ENCODE measurements at places on chromosomes 6 and 20.
A peak's percentile ranks its signal among the peaks of the same experiment; 100 is the strongest.

- DNase-seq = no peak
Measured at GRCh38 chr6:35038076-35038475, 103.1 kb downstream of the TCP11 start.

DNA sequence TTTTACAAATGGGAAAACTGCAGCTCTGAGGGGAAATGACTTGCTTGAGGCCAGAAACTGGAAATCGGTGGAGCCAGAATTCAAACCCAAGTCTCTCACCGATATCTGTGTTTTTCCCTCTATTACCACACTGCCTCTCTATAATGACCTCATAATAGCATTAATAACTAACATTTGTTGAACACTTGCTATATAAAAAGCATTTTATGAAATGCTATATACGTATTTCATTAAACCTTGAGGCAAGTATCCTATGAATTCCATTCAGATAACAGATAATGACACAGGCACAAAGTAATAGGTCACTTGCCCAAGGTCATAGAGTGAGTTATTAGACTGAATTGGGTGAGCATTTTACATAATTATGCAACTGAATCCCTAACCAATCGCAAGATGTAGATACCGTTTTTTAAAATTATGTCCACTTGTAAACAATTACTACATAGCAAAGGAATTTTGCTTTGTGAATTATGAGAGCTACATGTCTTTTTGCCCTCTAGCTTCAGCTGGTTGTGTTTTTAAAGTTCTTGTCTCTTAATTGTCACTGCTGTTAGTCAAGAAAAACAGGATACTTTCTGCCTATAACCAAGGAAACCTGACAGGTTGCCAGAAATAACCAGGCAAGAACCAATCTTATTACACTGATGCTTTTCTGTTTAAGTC, 4.7 kb downstream of the DSN1 start:
- no peak for DNase-seq

GRCh38 chr6:125759184-125759902, 9.9 kb downstream of the HEY2 start:
- peak; percentile 78 for DNase-seq

- no peak for DNase-seq
Measured at GRCh38 chr6:153056308-153056707, 53.8 kb upstream of the MTRF1L start.

GRCh38 chr6:971981-972640, 279.2 kb upstream of the EXOC2 start:
- DNase-seq = no peak

GRCh38 chr6:156980515-156980914, 203.3 kb downstream of the ARID1B start:
- no peak for DNase-seq

DNA sequence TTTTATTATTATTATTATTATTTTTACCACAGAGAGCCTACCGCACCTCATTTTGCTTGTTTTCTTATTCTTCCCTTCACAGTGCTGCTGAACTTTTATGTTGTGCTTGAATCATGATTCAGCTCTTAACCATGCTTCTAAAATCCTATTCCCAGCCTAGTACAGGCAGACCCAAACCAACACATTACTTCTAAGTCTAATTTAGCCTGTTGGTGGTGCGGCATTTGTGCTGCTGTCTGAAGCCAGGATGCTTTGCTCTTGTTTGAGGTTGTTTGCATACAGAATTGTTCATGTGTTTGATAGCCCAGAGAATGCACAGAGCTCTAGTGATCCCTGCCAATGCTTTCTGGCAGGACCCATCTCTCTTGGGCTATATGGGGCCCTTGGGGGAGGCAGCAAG, 213.5 kb upstream of the KCNG1 start:
- no peak for DNase-seq

DNA sequence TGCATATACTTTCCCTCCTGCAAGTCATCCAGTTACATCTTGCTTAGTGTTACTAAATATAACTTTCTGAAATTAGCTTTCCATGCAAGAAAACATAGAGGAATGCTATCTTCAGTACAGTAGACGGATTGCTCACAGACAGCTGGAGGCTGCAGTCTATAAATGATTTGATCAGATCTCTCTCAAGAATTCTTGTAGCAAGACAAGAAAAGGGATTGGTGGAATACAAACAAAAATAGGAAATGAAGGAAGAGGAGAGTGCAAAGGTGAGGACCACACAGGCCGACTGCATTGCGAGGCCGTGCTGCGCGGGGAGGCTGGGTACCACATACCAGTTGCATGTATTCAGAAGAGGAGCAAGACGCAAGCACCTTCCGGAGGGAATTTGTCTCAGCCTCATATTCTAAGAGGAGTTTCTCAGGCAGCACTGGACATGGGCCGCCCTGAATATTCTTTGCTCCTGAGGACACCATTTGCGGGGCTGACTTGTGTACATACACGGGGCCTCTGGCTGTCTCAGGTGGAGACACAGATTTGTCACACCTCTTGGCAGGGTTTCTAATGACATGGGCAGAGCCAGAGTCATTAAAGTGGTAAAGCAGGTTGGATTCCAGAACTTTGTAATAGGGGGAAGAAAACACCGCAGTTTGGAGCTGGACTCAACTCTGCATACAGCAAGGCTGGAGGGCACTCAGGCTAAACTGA, 22.7 kb upstream of the KIF25 start:
- DNase-seq = no peak

DNA sequence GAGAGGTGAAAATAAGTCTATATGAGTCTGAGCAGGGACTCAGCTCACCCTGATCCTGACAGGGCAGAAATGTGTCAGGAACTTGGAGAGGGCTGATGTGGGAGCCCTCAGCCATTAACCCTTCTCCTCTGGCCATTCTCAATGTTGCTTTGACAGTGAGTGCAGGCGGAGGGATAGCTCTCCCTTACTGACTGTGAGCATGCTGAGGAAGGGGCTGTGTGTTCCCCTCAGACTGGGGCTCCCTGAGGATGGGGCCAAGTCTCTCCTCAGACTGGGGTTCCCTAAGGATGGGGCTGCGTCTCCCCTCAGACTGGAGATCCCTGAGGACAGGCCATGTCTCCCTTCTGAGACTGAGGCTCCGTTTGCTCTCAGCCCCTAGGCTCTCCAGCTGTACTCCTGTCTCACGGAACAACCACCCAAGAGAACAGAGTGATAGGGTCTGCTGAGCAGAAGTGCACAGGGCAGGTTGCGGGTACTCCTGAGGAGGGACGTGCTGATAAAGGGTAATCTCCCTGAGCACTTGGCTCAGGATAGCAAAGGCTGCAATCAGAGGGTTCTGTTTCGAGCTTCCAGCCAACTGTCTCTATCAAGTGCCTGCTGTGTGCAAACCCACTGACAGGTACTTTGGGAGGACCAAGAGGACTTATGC, 141.0 kb downstream of the MRPL14 start:
- no peak for DNase-seq

GRCh38 chr6:28105245-28105639, 19.2 kb upstream of the ZSCAN16 start:
- DNase-seq = no peak

GRCh38 chr6:143652841-143653331, 24.9 kb upstream of the PHACTR2 start:
- DNase-seq = no peak

- DNase-seq = no peak
Measured at GRCh38 chr20:49490689-49491088, 8.2 kb upstream of the KCNB1 start.

- DNase-seq = no peak
Measured at GRCh38 chr6:117870486-117871242, 36.4 kb upstream of the SLC35F1 start.

DNA sequence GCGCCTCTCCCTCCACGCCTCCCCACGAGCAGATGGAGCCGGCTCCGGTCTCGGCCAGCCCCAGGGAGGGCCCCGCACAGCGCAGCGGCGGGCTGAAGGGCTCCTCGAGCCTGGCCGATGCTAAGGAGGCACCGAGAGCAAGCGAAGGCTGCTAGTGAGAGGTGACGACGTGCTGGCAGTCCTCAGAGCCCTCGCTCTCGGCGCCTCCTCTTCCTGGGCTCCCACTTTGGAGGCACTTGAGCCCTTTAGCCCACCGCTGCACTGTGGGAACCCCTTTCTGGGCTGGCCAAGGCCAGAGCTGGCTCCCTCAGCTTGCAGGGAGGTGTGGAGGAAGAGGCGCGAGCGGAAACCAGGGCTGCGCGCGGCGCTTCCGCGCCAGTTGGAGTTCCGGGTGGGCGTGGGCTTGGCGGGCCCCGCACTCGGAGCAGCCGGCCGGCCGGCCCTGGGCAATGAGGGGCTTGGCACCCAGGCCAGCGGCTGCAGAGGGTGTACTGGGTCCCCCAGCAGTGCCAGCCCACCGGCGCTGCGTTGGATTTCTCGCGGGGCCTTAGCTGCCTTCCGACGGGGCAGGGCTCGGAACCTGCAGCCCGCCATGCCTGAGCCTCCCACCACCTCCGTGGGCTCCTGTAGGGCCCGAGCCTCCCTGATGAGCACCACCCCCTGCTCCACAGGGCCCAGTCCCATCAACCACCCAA, 2.5 kb upstream of the TMEM14C start:
- DNase-seq = peak; percentile 74

- no peak for DNase-seq
Measured at GRCh38 chr20:63023936-63024571, 17.3 kb upstream of the BHLHE23 start.

DNA sequence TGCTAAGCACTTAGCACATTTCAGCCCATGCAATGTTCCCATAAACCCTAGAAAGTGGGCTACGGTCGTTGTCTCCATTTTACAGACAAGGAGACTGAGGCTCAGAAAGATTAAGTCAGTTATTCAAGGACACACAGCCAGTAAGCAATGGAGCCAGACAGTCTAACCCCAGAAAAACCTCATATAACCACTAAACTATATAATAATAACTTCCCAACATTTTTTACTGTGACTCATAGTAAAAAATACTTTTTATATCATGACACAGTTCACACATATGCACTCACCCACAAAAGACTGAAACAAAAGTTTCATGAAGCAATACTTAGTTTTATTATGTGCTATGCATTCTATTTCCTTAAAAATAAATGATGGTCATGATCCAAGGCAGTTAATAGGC, 66.2 kb upstream of the EYA2 start:
- DNase-seq = no peak

DNA sequence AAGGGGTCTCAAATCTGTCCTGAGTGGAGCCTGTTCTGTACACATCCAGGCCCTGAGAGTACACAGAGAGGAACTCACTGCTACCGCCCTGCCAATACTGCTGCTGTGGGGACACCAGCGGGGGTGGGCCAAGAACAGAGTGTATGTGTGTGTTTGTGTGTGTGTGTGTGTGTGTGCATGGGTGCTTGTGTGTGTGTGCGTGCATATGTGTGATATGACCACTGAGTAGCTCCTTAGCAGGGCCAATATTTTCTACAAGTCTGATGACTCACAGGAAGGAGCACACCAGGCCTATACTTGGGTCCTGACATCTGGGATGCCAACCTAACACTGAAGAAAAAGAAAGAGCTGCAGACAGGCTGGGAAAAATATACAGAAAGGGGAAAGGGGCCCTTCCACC, 1.4 kb downstream of the RAET1E start:
- no peak for DNase-seq

GRCh38 chr20:8161264-8162071, 29.4 kb downstream of the PLCB1 start:
- no peak for DNase-seq

DNA sequence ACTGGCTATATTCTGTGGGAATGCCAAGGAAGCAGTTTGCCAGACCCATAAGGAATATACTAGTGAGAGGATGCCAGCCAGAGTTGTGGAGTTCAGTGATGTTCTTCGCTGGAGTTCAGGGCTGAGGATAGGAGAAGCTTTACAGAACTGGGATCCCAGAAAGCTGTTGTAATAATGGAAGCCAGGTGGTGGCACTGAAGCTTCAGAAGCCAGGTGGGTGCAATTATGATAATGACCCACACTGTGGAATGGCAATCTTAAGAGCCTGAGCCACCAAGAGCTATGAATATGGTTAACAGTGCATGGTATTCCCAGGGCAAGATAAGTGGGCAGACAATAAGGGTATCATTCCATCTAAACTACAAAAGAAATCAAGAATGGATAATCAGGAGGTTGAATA, 25.1 kb upstream of the ENPP1 start:
- DNase-seq = no peak

DNA sequence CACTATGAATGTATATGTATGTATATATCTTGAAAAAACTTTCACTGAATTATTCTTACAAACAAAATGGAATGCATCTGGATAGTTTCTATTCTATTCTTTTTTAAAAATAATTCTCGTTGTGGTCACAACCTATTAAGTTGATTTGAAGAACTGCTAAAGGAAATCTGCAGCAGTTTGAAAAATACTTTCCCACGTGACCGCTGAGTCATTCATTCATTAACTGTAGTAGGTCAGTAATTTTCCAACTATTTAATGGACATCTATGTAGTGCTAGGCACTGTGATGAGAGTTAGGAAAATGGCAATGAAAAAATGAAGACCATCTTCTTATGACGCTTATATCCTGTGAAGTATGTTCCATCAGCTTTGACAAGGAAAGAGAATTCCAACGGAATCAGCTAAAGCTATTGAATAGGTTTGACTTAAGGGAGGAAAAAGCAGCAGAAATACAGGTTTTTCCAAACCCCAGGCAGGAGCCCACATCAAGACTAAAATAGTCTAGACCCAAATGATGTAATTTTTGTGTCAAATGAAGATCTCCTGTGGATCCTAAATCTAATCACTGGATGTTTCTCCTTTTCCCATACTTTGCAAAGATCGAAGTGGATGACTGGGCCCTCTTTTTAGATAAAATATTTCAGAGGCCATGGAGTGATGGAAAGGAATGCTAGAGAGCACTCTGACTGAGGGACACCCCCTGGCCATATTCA, 4.1 kb upstream of the EFHC1 start:
- no peak for DNase-seq

- DNase-seq = no peak
Measured at GRCh38 chr6:70707893-70708292, 40.2 kb downstream of the SMAP1 start.

GRCh38 chr6:35665573-35665972, 23.1 kb downstream of the FKBP5 start:
- no peak for DNase-seq

GRCh38 chr6:7542874-7543624, 1.6 kb downstream of the DSP start:
- no peak for DNase-seq

- DNase-seq = peak; percentile 73
Measured at GRCh38 chr20:23047738-23048214, 1.7 kb downstream of the THBD start.

DNA sequence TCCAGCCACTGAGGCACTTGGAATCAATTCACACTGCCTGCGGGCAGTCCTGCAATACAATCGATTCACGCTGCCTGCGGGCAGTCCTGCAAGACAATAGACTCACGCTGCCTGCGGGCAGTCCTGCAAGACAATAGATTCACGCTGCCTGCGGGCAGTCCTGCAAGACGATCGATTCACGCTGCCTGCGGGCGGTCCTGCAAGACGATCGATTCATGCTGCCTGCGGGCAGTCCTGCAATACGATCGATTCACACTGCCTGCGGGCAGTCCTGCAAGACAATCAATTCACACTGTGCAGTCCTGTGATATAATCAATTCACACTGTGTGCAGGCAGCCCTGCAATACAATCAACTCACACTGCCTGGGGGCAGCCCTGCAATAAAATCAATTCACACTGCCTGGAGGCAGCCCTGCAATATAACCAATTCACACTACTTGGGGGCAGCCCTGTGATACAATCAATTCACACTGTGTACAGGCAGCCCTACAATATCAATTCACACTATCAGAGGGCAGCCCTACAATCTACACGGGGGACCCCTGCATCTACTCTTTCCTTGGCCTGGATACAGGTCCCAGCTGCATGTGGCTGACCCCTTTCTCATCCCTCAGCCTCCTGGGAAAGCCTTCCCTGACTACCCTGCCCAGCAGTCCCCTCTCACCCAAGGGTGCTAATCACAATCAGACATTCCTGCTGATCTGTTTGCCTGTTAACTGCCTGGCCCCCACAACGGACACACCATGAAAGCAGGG, 10.4 kb downstream of the TAF4 start:
- DNase-seq = no peak

Measured in coronary artery (tissue), 2 donors.